Substantia nigra (tissue), 51 donors: ENCODE measurements at places on chromosomes 16 and 17.

DNA sequence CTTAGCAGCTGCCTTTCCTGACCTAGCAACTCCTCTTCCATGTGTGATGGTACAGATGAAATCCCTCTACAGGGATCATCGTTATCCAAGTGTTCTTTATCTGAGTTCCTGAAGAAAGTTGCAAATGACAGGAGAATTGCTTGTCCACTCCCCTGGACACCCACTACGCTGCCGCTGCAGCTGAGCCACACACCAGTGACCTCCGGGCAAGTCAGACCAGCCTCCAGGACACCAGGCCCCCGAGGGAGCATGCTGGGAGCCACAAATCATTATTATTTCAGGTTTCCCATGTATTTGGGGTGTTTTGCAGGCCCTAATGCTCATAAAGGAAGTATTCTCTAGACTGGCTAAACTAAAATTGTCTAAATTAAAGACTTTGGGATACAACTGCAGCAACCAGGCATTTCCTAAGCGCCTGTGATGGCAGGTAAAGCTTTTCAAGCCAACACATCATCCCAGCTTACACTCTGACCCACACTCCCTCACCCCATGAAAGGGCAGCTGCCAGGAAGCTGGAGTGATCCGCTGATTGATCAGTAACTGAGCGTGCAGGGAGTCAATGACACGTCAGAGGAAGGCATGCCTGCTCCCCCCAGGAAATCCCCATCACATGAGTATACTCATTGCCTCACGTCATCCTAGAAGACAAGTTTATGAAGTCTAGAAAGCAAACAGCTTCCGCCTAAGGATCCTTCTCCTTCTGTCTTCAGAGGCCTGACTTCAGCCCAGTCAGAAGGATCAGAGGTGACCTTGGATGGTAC is 14.4 kb downstream of the FA2H start:
- no peak for DNase-seq

DNA sequence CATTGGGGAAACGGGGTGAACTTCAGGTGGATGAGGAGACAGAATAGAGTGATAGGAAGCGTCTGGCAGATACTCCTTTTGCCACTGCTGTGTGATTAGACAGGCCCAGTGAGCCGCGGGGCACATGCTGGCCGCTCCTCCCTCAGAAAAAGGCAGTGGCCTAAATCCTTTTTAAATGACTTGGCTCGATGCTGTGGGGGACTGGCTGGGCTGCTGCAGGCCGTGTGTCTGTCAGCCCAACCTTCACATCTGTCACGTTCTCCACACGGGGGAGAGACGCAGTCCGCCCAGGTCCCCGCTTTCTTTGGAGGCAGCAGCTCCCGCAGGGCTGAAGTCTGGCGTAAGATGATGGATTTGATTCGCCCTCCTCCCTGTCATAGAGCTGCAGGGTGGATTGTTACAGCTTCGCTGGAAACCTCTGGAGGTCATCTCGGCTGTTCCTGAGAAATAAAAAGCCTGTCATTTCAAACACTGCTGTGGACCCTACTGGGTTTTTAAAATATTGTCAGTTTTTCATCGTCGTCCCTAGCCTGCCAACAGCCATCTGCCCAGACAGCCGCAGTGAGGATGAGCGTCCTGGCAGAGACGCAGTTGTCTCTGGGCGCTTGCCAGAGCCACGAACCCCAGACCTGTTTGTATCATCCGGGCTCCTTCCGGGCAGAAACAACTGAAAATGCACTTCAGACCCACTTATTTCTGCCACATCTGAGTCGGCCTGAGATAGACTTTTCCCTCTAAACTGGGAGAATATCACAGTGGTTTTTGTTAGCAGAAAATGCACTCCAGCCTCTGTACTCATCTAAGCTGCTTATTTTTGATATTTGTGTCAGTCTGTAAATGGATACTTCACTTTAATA is 7.0 kb upstream of the TMEM235 start:
- no peak for DNase-seq

DNA sequence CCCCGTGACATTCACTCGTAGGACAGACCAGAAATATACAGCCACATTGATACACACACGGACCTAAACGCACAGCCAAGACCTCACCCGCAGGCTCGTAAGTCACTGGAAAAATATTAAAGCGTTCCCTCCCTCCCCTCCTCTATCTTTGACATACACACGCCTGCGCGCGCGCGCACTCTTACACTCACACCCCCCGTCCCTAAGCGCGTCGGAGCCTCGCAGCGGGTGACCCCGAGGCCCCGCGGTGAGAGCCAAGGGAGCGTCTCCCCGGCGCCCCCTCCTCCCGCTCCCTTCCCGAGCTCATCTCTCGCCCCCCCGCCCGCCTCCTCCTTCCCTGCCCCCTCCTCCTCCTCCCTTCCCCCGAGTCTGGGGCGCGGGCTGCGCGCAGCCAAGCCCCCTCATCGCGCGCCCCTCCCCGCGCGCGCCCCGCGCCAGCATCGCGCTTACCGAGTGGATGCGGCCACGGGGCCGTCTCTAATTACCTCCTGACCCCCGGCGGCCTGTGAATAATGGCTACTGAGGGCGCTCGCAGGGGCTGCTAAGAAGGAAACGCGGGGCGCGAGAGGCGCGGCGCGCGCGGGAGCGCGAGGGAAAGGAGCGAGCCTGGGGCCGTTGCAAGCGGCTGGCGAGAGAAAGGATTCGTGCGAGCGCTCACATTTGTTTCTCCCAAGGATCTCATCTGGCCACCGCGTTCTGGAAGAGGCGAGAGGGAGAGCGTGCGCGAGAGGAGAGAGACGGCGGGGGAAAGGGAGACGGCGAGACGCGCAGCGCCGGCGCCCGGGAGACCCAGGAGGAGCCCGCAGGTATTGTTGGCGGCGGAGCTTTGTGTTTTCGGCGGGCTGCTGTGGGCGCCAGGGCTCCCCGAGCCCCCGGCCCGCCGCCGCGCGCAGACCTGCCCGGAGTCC is 42.4 kb downstream of the RAI1 start:
- no peak for DNase-seq

DNA sequence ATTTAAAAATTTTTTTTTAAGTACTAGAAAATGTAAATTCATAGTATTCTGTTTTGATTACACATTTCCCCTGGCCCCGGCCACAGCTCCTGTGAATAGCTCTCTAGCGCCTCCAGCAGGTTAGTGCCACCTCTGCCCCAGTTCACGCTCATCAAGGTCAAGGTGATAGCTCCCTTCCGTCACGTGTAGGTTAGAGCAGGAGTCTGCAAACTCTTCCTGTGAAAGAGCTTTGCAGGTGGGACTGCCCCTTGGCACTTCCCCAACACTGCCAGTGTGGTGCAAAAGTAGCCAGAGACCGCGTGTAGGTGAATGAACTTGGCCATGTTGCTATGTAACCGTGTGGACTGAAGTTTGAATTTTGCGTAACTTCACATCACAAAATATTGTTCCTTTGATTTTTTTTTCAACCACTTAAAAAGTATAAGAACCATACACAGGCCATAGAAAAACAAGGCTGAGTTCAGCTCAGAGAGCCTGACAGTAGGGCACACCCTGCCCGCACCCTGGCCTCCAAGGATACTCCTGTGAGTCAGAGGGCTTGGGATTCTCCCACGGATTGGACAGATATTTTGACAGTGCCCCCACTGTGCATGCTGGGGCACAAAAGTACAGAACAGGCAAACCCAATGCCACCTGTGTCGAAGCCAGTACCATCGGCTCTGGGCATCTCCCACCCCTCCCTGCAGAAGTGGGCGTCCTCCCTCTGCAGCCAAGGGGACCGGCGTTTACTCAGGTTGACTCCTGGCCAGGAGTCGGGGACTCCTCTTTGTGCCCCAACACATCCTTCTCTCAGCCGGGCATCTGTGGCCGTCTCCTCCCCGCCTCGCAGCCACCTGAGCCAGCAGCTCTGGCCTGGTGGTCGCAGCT is 92.0 kb upstream of the CHMP6 start:
- DNase-seq: no peak

GRCh38 chr16:677316-678190 is 2.1 kb downstream of the RHBDL1 start:
- no peak for DNase-seq

DNA sequence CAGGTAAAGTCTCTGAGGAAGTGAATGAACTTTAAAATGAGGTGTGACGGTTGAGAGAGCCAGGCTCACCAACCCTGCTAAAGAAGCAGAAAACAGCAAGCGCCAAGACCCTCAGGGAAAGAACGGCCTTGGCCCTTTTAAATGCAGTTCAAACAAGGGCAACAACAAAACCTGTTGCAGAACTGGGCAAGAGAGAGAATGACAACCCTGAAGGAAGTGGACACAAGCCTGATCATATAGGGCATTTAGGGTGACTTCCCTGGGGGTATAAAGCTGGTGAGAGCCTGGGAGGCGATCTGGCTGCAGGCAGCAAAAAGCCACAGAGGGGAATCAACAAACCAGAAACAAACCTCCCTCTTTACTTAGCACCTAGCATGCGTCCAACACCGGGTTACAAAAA is 1.0 kb downstream of the CPPED1 start:
- no peak for DNase-seq

DNA sequence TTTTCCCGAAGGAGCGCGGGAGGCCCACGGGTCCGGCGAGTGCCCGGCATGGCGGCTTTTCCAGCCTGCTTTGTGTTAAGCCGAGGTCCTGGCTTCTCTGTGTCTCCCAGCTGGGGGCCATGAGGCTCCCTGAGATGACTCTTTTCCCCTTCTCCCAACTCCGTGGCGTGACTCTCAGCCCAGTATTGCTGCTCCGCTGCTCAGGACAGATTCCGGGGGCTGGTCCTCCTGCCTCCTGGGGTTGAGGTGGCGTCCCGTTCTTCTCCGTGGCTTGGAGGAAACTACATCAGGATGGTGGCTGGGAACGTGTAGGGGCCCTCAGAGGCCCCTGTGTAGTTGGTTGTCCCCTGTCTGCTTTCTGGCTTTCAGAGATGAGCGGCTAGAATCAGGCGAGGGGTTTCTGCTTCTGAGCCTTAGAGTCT is 951 bp downstream of the GPS1 start:
- no peak for DNase-seq

GRCh38 chr16:9328411-9328810 is 237.0 kb downstream of the HAPSTR1 start:
- DNase-seq: no peak

DNA sequence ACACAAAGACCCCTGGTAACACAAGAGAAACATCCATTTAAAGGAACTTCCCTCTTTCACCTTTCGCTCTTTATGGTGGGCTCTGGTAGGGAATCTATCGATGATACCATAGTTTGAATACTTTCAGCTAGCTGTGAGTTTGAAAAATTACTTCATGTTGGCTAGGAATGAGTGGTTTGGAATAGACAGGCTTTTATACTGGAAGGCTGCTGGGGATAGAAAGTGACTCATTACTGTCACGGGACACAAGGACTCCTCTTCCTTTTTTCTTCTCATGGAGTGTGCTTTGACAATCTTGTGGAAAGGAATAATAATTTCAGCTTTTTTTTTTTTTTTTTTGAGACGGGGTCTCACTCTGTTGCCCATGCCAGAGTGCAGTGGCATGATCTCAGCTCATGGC is 76.9 kb downstream of the CYB561 start:
- no peak for DNase-seq

DNA sequence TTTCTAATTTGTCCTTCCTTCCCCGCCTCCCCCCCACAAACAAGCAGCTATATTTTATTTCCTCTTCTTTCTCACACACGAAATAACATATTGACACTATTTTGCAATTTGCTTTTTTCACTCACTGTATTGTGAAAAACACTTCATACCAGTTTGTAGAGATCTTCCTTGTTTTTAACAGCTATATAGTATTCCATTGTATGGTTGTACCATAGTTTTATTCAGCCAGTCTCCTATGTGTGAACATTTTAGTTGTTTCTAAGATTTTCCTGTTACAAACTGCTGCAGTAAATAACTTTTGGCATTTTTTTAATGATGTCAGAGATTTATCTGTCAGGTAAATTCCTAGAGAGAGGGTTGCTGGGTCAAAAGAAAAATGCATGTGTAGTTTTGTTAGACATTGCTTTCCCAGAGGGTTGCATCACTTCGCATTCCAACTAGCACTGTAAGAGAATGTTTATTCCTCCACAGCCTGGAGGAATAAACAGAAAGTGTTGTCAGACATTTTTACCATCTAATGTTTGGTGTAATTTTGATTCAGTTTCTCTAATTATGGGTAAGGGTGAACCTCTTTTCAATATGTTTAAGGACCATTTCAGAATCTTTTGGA is 101.2 kb downstream of the MRTFB start:
- no peak for DNase-seq

DNA sequence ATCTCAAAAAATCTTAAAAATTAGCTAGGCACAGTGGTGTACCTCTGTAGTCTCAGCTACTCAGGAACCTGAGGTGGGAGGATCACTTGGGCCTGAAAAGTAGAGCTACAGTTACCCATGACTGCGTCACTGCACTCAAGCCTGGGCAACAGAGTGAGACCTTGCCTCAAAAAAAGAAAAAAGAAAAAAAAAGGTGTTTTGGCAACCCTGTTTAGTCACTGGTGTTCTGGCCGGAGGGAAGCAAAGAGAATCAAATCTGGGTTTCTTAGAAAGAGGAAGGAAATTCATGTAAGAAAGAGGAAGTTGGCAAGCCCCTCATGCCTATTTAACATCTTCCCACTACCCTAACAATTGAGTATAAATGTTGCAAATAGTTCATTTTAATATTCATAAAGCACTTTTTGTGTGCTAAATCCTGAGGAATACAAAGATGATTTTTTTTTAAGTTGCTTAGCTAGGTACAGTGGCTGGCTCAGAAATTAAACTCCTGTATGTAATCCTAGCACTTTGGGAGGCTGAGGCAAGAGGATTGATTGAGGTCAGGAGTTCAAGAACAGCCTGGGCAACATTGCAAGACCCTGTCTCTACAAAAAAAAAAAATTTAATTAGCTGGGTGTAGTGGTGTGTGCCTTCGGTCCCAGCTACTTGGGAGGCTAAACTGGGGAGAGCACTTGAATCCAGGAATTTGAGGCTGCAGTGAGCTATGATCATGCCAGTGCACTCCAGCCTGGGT is 6.5 kb upstream of the USP32 start:
- DNase-seq: no peak

- no peak for DNase-seq
Observed at GRCh38 chr16:85110105-85110504, 2.2 kb downstream of the CIBAR2 start.

GRCh38 chr16:30060836-30061554 is 4.6 kb upstream of the ALDOA start:
- DNase-seq: no peak

- no peak for DNase-seq
Observed at GRCh38 chr17:78027121-78027520, 68.6 kb downstream of the TNRC6C start.

- no peak for DNase-seq
Observed at GRCh38 chr17:77064598-77064997, 76.2 kb upstream of the SEC14L1 start.
